ENCODE measurements at places on chromosomes 13 and 19.

GRCh38 chr19:55090564-55090963 lies 14.9 kb downstream of the EPS8L1 start:
- no peak for DNase-seq

- no peak for DNase-seq
Observed at GRCh38 chr19:29271341-29271740, 58.4 kb upstream of the UQCRFS1 start.

- no peak for DNase-seq
Observed at GRCh38 chr19:10518444-10519361, 1.5 kb upstream of the S1PR5 start.

DNA sequence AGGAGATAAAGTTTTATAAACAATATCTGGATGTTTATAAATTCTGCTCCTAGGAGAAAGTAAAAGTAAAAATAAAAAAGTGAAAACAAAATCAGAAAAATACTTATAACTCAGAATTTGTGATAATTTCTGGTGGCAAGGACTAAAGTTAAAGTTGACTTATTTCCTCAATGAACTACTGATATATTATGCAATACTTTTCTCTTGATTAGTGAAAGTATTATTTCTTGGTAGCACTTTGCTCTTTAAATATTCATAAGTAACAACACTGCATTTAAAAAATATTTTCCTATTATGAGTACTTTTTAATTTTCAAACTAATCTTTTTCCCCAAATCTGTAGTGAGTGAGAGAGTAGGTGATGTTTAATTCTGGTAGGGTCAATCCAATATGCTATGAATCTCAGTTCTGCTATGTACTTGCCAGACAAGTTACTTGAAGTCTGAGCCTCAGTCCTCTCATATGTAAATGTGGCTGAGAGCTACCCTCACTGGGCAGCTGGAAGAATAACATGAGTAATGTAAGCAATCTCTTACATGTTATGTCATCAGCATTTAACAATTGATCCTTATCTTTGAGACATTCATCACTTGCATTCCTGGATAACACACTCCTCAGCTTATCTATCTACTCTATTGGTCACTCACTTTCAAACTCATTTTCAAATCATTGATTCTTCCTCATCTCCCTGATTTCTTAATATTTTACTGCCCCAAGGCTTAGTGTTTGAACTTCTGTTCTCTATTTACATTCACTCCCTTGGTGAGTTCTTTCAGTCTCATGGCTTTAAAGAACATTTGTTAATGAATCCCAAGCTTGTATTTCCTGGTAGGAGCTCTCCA lies 239.0 kb downstream of the RGCC start:
- no peak for DNase-seq

DNA sequence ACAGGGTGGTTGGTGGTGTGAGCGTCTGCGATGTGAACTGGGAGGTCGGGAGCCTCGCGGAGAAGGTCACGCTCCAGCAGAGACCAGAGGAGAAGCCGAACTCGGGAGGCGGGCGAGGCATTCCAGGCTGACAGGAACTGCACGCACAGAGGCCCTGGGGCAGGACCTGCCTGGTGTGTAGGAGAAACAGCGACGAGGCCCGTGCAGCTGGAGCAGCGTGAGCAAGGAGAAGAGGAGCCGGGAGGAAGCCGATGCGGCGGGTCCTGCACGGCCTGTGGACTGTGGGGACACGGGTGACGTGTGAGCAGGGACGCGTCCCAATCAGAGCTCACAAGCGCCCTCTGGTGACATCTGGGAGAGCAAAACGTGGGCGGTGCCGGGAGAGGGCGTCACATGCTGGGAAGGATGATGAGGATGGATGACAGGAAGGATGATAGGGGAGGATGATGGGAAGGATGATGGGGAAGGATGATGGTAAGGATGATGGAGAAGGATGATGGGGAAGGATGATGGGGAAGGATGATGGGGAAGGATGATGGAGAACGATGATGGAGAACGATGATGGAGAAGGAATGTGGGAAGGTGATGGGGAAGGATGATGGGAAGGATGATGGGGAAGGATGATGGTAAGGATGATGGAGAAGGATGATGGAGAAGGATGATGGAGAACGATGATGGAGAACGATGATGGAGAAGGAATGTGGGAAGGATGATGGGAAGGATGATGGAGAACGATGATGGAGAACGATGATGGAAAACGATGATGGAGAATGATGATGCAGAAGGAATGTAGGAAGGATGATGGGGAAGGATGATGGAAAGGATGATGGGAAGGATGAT lies 16.1 kb upstream of the MADCAM1 start:
- no peak for DNase-seq

- no peak for DNase-seq
Observed at GRCh38 chr19:16751701-16752100, 32.1 kb downstream of the NWD1 start.

DNA sequence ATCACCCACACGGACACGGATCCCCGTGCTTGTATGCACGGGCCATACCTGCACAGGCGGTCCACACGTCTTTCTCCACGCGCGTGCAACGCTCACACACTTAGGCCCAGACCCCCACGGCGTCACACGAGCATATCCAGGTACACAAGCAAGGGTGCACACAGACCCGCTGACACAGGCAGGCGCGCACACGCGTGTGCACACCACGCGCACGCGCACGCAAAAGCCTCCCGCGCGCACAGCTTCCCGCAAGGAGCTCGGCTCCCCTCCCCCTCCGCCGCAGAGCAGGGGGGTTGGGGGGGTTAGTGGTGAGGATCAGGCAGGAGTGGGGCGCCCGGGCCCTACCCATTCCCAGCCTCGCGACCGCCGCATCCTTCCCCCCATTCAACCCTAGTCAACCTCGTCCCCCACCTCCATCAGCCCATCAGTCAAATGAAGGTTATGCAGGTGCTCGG lies 407 bp downstream of the RAB3A start:
- DNase-seq: no peak

DNA sequence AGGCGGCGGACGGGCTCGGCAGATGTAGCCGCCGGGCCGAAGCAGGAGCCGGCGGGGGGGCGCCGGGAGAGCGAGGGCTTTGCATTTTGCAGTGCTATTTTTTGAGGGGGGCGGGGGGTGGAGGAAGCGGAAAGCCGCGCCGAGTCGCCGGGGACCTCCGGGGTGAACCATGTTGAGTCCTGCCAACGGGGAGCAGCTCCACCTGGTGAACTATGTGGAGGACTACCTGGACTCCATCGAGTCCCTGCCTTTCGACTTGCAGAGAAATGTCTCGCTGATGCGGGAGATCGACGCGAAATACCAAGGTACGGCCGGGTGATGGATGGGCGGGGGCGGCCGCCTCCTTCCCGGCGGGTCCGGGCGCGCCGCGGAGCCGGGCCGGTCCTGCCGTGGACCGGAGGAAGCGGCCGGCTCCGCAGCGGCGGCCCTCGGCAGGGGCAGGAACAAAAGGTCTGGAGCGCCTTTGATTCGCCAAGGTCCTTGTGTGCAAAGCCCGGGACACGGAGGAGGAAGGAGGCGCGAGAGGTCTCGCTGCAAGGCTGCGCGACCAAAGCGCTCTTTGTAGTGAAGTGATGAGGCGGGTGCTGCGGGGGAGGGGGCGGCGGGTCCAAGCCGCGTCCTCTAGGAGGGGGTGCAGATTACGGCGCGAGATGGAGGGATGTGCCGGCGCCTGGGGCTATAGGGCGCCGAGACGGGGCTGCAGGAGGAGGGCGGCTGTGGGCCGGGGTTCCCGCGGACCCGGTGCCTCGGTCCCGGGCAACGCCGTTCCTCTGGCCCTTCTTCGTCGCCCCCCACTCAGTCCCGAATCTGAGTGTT lies 689 bp downstream of the ING1 start:
- peak; percentile 49 for DNase-seq

DNA sequence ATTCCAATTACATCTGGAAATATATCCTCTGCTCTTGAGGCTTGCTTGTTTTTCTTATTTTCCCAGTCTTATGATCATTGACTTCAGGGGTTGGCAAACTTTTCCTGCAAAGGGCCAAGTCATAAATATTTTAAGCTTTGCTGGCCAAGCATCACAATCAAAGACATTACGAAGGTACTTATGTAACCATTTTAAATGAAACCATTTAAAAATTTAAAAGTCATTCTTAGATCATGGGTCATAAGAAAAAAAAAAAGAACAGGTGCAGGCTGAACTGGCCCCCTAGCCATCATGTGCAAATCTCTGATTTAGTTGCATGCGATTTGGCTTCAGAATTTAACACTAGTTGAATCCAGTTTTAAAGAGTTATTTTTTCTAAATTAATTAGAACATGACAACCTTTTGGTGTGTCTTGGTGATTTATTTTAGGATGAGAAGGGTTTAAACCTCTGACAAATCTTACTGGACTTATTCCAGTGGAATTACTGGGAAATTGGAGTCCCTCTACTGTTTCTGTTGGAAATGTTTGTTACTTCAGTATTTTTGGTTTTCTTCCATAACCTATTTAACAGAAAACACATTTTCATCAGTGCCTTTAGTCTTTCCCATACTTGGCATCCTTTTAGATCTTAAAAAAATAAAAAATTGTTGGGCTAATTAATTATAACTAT lies 148.1 kb downstream of the NHLRC3 start:
- DNase-seq: no peak

GRCh38 chr13:99289271-99289670 lies 17.9 kb downstream of the GPR183 start:
- DNase-seq: no peak

GRCh38 chr13:49996161-49996915 lies 504 bp upstream of the TRIM13 start:
- DNase-seq: peak; percentile 86

DNA sequence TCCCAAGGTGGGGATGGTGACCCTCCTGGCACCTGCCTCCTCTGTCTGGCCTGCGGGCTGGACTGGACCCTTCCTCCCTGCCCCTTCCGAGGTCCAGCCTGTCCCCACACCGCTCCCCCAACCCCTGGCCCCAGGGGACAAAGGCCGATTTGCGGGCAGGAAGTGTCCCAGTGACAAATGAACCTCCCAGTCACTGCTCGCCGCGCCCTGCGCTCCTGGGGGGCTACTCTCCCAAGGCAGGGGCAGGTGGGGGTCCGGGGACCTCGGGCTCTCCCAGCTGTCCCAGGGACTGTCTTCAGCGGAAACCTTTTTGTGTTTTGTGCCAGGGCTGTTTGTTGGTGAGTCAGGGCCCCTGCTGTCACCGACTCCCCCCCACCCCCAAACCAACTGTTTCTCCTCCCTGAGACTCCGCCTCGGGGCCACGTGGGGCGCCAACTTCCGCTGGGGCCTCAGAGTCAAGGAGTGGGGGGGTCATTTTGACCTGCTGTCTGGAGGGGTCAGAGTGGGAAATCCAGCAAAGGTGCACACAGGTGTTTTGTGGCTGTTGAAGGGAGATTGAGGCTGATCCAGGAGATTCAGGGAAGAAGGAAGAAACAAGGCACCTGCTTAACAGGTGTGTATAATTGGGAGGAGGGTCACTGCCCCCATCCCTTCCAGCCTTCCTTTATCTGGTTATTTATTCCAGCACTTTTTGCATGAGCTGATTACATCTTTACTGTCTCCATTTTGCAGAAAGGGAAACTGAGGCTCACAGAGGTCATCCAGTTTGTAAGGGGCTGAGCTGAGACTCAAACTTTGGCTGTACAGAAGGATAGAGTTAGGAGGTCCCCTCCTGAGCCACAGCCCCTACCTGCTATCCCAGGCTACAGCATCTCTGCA lies 831 bp downstream of the PGPEP1 start:
- peak; percentile 51 for DNase-seq

DNA sequence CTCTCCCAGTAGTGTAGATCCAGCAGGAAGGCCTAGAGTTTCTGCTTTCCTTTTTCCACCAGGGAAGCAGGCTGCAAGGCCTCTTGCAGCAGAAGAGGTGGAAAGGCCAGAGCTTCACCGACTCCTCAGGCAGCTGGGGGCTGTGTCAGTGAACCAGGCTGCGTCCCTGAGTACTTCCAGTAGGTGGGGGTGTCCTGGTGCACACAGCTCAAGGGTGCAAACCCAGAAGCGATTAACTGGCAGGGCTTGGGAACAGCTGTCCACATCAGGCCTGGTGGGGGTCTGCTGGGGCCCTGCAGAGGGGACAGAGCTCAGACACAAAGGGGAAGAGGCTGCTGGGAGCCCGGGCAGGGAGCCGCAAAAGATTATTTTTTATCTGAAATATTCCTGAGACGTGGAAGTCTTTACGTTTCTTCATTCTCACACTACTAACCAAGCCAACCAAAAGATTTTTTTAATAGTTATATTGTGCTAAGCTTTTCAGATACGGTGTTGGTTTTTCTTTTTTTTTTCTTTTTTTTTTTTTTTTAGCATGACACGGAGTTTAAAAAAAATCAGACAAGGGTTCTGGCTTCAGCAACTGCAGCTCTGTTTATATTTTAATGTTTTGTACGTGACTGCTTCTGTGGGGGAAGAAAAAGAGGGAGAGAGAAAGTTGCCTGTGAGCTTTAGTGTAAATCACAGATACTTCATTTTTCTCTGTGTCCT lies 11.0 kb downstream of the TSHZ3 start:
- no peak for DNase-seq

GRCh38 chr13:52160506-52160905 lies 1.1 kb upstream of the NEK3 start:
- DNase-seq: no peak

GRCh38 chr19:18192673-18193387 lies at the start of gene MPV17L2:
TSS of gene MPV17L2 (plus strand) at chr19:18193218. CDS start at chr19:18193282, 64 bp downstream.
- DNase-seq: peak; percentile 96

GRCh38 chr13:33963134-33963533 lies 145.2 kb downstream of the RFC3 start:
- no peak for DNase-seq

DNA sequence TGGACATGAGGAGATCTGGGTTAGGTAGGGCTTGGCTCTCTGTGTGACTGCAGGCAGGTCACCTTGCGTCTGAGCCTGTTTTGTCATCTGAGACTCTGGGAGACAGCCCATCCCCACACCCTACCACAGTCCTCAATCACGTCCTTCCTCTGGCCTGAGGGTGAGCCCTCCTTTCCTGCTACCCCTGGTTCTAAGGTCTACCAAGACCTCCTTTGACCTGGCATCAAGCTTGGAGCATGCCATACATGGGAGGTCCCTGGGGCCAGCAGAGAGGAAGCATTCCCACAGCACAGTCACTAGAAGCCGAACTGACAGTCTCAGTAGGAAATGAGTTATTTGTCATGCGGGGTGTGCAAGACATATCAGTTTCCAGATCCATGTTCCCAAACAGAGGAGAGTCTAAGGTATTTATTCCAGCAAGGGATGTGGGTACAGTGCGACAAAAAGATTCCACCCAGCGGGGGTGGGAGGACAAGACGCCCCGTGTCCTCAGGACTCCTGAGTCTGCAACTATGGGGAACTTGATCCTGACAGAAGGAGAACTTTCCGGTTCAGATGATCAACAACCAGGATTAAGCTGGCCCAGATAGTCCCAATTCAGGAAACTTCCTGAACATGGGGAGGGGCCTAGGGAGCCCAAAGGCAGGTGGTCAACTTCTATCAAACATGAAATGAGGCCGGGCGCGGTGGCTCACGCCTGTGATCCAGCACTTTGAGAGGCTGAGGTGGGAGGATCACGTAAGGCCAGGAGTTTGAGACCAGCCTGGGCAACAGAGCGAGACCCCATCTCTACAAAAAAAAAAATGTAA lies 9.5 kb downstream of the ARRDC2 start:
- no peak for DNase-seq

Data from stimulated activated CD4-positive, alpha-beta T cell treated with anti-CD3 and anti-CD28 coated beads, Interleukin-12 subunit alpha, Interleukin-12 subunit beta, amount 100 ng/mL, for 24 hours (primary cell).